Calu3 (cell line): ENCODE measurements at places on chromosomes 1 and 21.

DNA sequence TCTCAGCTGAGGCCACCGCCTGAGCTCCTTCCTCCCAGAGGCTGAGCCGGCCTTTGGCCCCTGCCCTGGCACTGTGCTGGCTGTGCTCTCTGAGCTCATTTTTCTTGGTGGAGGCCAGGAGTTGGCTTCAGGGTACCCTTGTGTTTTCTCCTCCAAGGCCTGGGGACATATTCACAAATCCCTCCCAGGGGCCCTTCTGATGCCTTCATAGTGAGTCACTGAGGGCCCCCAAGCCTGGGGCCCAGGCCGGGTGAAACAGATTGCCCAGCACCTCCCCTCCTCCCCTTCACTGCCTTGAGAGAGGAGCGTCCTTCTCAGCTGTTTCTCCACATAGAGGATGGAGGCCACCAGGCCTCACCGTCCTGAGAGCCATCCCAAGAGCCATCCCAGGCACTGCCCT lies 105.8 kb downstream of the SIK1 start:
- DNase-seq: no peak

GRCh38 chr1:211975152-211975941 lies 60.0 kb downstream of the INTS7 start:
- DNase-seq: no peak

DNA sequence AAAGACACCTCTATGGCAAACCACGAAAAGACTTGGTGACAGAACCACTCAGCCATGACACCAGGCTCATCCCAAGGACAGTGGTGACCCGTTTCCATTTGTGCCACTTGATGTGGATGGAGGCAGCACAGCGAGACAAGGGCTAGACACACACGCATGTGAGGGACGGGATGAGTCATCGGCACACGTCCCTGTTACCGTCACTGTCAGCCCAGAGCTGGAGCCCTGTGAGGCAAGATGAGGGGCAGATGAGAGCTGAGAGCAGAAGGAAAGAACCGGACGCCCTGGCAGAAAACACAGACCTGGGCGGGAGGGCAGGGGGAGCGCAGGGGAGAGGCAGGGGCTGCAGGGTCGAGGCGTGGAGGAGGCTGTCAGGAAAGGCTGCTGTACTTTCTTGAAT lies 57.8 kb downstream of the SIK1 start:
- DNase-seq: no peak

- no peak for DNase-seq
Measured at GRCh38 chr1:228258486-228258885, 50.6 kb downstream of the OBSCN start.

DNA sequence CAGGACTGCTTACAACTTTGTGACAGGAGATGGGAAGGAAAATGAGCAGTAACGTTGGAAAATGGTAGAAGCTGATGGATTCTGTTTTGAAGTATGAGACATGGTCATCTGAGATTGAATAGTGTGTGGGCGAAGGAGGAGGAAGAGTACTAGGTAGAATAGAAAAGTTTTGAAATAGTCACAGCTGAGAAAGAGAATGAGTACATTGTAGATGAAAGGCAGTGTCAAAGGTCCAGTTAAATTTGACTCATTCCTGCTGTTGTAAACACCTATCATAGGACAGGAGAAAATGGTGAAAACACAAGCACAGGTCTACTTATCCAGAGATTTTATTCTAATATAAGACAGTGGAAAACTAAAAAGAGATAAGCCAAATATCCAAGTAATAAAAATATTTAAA lies 56.8 kb upstream of the CFHR3 start:
- DNase-seq: no peak

DNA sequence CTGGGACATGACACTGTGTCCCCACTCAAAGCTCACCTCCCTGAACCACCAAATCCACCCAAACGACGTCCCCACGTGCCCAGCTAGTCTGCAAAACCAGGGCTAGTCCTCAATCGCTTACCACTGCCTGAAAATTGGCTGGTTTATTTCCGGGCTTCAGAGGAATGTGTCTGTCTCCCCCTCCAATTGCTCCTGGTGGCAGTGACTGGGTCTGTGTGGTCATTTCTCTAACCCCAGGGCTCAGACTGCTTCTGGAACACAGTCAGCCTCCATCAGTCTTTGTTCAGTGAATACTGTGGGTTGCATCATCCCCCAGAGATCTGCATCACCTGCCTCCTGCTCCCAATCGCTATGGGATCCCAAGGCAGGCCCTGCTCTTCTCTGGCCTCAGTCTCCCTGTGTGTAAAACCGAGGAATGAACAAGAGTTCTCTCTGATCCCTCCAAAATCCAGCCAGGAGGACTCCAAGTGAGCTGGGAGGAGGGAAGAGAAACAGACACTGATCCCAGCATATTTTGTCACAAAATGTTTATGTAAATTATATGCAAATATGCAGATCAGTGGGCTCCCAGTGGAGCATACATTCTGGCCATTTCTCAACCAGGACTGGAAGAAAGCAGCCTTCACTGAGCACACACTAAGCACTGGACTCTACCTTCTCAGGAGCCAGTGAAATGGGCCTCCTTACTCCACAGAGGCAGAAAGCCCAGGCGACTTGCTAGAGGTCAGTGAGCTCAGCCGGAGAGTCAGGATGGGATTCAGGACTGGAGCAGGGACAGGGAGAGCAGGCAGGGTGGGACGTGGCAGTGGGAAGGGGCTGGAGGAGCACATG lies 20.9 kb downstream of the SDC3 start:
- no peak for DNase-seq

GRCh38 chr21:18164933-18165332 lies 79.7 kb upstream of the CHODL start:
- no peak for DNase-seq
